ENCODE measurements at places on chromosomes 7 and 10. TPM values are rescaled to one million over a fixed set of nuclear protein-coding genes. Genes with fewer than 3 reads are reported as not detected.
A peak's percentile ranks its signal among the peaks of the same experiment; 100 is the strongest.

DNA sequence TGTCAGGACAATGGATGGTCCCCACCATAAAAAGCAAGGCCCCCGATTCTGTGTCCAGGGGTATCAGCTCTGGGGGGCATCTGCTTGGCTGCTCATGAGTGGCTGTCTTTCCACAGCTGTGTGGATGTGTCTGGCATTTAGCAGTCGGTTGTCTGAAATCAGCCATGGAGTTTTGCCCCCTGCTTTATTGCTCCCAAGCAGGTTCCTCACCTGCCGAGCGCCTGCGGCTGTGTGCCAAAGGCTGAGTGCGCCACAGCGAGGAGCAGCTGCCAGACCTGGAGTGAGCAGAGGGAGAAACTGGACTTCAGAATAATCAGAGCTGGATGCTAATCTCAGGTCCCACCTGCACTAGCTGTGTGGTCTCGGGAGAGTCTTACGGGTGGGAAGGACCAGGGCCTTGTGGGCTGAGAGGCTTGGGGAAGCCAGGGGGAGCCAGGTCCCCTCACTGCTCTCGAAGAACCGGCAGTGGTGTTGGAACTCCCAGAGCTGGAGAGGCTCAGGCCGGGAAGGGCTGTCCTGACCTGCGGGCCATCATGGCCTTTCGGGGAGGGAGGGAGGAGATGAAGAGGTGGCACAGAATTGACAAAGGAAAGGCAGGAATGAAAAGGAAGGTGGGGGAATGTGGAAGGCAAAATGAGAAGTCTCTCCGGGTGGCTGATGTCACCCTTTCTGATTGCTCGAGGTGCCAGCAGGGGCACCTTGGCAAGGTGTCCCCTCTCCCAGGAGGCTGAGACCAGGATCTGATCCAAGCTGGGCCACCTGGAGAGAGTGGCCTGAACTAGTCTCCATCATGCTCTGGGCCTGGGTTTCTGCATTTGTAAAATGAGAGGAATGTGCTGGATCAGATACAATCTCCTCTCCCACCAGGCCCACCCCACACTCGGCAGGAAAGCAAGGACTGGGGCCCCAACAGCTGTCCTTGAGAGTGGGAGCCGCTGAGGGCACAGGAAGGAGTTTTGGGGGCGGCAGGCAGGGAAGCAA, 30.2 kb upstream of the LEP start:
- no peak overlapping the region for H3K27ac ChIP-seq
- no peaks in the 10 kb centered on the region for H3K4me1 ChIP-seq
- H3K4me3 ChIP-seq = no peak overlapping the region

DNA sequence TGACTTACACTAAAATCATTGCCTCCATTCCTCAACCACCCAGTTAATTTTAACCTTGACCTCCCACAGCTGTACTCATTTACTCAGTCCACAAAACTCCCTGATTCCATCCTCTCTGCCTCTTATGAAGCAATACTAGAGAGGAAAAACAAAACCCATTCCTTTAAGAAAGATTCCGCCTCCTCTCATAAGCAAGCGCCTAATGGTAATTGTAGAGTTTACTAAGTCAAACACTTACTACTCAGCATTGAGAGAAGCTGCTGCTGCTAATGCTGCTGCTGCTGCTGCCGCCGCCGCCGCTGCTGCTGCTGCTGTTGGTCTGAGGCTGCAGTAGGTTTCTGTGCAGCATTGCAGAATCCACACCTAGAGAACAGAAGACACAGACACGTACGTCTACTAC, 2.1 kb upstream of the ADD3 start:
- no peak for DNase-seq
- H3K4me3 ChIP-seq = peak overlapping the region; percentile 93
- H3K4me1 ChIP-seq = peaks cover 14% of the 10 kb centered on the region
- no peaks in the 10 kb centered on the region for H3K27me3 ChIP-seq
- H3K27ac ChIP-seq = peak overlapping the region; percentile 48
- no peaks in the 10 kb centered on the region for H3K36me3 ChIP-seq

GRCh38 chr10:36534471-36535002, 590.9 kb upstream of the ANKRD30A start:
- no peak overlapping the region for H3K4me3 ChIP-seq
- H3K27ac ChIP-seq = no peak overlapping the region
- peaks cover 4% of the 10 kb centered on the region for H3K4me1 ChIP-seq
- DNase-seq = no peak
- H3K27me3 ChIP-seq = no peaks in the 10 kb centered on the region
- H3K36me3 ChIP-seq = no peaks in the 10 kb centered on the region

DNA sequence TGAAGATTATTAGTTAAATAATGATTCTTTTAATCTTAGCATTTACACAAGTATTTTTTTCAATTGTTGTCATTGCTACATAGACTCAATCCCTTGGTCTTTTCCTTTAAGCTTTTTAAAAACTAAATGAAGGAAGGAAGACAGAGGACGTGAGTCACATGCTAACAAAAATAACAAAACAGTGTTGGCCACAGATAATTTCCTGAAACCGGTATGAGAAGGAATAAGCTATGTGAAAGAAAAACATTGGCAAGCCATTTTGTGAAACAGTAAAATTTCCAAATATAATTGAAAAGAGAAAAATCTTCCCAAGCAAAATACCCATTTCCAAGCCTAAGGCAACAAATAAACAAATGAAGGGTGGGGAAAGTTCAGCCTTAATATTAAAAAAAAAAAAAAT, 223.0 kb downstream of the AHR start:
- H3K36me3 ChIP-seq = no peaks in the 10 kb centered on the region
- H3K27ac ChIP-seq = peak overlapping the region; percentile 20
- no peak for DNase-seq
- H3K27me3 ChIP-seq = no peaks in the 10 kb centered on the region
- peaks cover 14% of the 10 kb centered on the region for H3K4me1 ChIP-seq

- no peaks in the 10 kb centered on the region for H3K36me3 ChIP-seq
- H3K4me1 ChIP-seq = no peaks in the 10 kb centered on the region
- no peak overlapping the region for H3K4me3 ChIP-seq
- no peak for DNase-seq
- H3K27me3 ChIP-seq = no peaks in the 10 kb centered on the region
- no peak overlapping the region for H3K27ac ChIP-seq
Observed at GRCh38 chr7:77281780-77282478, 82.3 kb upstream of the FGL2 start.

Gene UNCX
- total RNA-seq = not detected

Gene UPK3B
- 25.2 TPM for total RNA-seq

Gene UCMA
- not detected for total RNA-seq

Gene GPR22
- total RNA-seq = not detected

All from upper lobe of right lung (tissue), 1 donor.